Pancreas (tissue), 10 donors: ENCODE measurements at places on chromosomes 7 and 10.

- H3K4me1 ChIP-seq, result no peaks in the 10 kb centered on the region
- peak; percentile 83 for DNase-seq
- no peaks in the 10 kb centered on the region for H3K36me3 ChIP-seq
- H3K27me3 ChIP-seq, result no peaks in the 10 kb centered on the region
Observed at GRCh38 chr10:50739618-50740292, at the start of gene ASAH2B. Gene ASAH2B, plus strand, starts transcription at chr10:50739936. Its CDS starts 5,195 bp downstream, at chr10:50745131.

GRCh38 chr7:93046641-93047040 lies 71.1 kb downstream of the SAMD9 start:
- H3K36me3 ChIP-seq, result no peaks in the 10 kb centered on the region
- H3K4me3 ChIP-seq, result no peak overlapping the region
- H3K27ac ChIP-seq, result no peak overlapping the region

- no peak overlapping the region for H3K27ac ChIP-seq
- H3K27me3 ChIP-seq, result no peaks in the 10 kb centered on the region
- H3K4me3 ChIP-seq, result no peak overlapping the region
Observed at GRCh38 chr7:70456719-70457118, 675.2 kb upstream of the GALNT17 start.

DNA sequence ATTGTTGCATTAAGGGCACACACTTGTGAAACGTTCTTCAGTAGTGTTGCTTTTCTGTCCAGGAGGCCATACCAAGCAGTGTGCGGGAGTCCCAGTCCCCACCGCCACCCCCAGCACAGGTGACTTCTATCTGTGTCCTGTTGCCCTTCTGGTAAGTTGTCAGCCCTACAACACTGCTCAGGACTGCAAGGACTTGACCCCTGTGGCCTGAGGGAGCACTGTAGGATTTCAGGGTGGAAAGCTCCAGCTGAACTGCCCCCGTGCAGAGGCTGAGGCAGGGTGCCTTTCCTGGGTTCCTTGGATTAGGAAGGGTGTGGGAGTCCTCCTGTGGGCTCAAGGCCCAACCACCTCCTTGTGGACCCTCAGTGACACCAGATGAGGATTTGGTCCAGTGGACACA lies 26.8 kb upstream of the ZNF488 start:
- no peaks in the 10 kb centered on the region for H3K27me3 ChIP-seq
- no peak overlapping the region for H3K4me3 ChIP-seq
- H3K36me3 ChIP-seq, result no peaks in the 10 kb centered on the region
- DNase-seq, result peak; percentile 30

DNA sequence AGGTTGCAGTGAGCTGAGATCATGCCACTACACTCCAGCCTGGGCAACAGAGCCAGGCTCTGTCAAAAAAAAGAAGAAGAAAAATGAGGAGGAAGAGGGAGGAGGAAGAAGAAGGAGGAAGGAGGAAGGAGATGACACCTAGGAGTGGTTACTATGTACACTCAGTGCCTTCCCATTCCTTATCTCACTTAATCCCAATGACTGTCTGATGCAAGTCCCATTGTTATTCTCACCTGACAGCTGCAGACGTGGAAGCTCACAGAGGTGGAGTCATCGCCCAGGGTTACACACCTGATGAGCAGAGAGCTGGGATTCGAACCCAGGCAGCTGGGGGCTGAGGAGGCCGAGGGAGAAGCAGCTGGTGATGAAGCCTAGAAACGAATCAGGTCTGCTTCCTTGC lies 258.8 kb downstream of the SNX10 start:
- DNase-seq, result no peak
- no peaks in the 10 kb centered on the region for H3K4me1 ChIP-seq
- no peaks in the 10 kb centered on the region for H3K27me3 ChIP-seq
- H3K4me3 ChIP-seq, result no peak overlapping the region
- H3K36me3 ChIP-seq, result no peaks in the 10 kb centered on the region

DNA sequence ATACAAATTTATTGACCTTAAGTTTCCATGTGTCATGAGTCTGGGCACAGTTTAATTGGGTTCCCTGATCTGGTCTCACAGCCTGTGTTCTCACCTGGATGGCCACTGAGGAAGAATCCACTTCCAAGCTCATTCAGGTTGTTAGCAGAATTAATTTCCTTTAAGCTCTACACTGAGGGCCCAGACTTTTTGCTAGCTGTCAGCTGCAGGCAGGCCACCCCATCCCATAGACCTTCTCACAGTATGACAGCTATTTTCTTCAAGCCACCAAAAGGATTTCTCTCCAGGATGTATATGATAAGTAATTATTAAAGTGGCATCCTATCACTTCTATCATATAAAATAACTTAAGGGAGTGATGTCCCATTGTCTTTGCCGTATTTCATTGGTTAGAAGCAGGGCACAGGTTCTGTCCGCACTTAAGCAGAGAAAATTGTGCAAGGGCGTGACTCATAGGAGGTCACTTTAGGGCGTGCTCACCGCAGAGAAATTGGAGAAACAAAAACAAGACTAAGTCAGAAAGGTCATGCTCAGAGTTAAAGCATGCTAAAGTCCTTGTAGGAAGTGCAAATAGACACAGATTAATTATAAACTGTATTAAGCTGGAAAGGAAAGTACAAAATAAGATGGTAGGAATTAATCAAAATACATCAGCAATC lies 109.9 kb downstream of the AHR start:
- no peaks in the 10 kb centered on the region for H3K36me3 ChIP-seq
- no peak for DNase-seq
- H3K4me1 ChIP-seq, result no peaks in the 10 kb centered on the region
- H3K27me3 ChIP-seq, result no peaks in the 10 kb centered on the region
- H3K27ac ChIP-seq, result no peak overlapping the region
- H3K4me3 ChIP-seq, result no peak overlapping the region

DNA sequence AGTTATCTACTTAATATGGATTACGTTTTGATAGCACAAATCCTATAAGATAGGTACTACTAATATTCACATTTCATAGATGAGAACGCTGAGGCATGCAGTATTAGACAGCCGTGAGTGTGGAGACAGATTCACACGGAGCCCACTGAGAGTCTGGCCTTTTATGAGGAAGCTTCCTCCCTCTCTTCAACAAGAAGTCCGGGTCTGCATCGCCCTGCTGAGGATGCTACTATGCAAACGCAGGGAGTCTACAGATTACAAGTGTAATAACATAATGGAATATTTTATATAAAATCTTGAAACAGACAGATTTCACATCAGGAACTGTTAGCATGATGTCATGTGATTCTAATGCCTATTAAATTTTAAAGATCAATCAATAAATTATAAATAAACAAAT lies 255.9 kb upstream of the GLI3 start:
- no peak for DNase-seq
- no peak overlapping the region for H3K27ac ChIP-seq
- H3K4me3 ChIP-seq, result peak overlapping the region; percentile 43
- no peaks in the 10 kb centered on the region for H3K36me3 ChIP-seq

GRCh38 chr7:99624484-99624883 lies 7.7 kb downstream of the ZSCAN25 start:
- no peak overlapping the region for H3K4me3 ChIP-seq
- H3K27ac ChIP-seq, result no peak overlapping the region
- H3K27me3 ChIP-seq, result no peaks in the 10 kb centered on the region
- no peaks in the 10 kb centered on the region for H3K4me1 ChIP-seq
- no peak for DNase-seq
- peaks cover 90% of the 10 kb centered on the region for H3K36me3 ChIP-seq

DNA sequence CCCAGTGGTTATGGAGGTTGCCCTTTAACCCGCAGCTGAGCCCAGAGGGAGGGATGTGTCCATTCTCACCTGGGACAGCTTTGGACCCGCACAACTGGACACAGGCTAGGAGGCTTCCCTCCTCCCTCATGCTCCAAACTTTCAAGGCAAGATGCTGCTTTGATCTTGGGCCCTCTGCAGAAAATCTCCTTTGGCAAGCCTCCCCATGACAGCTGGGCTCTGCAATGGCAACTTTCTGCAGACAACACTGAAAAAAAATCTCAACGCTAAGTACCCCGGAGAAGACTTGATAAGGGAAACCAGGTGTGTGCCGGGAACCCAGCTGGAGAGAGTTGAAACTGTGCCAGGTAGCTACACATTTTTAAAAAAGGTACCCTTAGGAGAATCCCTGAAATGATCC lies 610.1 kb downstream of the LRMDA start:
- no peaks in the 10 kb centered on the region for H3K36me3 ChIP-seq
- DNase-seq, result no peak
- H3K4me3 ChIP-seq, result no peak overlapping the region
- no peaks in the 10 kb centered on the region for H3K27me3 ChIP-seq

DNA sequence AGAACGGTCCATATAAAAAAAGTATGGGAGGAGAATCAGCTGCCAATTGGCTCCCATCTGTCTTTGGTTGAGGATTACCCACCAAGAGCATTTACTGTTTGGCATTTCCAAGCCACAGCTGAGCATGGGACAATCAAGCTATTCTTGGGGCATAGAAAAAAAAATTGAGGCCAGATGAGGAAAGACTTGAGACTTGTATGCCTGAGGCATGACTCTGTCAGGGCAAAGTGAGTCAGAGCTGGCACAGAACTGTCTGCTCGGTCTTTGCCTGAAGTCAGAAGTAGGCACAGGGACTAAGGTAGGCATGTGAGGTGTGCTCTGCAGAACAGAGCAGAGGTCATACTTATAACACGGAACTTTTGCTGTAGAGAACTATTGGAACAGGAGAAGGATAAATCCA lies 126.5 kb upstream of the CHRM2 start:
- no peaks in the 10 kb centered on the region for H3K27me3 ChIP-seq
- no peaks in the 10 kb centered on the region for H3K36me3 ChIP-seq
- H3K4me1 ChIP-seq, result no peaks in the 10 kb centered on the region
- no peak overlapping the region for H3K4me3 ChIP-seq
- DNase-seq, result no peak
- no peak overlapping the region for H3K27ac ChIP-seq

DNA sequence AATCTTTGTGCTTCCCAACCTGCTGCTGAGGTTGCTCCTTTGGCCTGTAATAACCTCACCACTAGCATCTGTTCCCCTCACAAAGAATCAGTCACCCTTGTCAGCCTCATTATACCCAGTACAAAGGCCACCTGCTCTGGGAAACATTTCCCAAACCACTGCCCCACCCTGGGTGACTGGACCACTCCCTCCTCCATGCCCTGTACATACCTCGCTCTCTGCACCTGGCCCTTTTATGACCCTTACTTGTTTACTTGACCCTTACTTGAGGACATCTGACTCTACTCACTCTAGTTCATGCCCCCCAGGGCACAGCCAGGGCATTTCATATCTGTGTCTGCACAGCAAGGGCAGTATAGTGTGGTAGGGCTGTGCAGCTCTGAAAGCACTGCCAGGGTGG lies 21.4 kb upstream of the AOC1 start:
- no peak for DNase-seq
- no peaks in the 10 kb centered on the region for H3K4me1 ChIP-seq
- no peak overlapping the region for H3K4me3 ChIP-seq
- H3K36me3 ChIP-seq, result no peaks in the 10 kb centered on the region

GRCh38 chr10:47449102-47449978 lies 34.6 kb downstream of the ANXA8 start:
- H3K27me3 ChIP-seq, result no peaks in the 10 kb centered on the region
- H3K4me3 ChIP-seq, result no peak overlapping the region
- DNase-seq, result no peak
- H3K27ac ChIP-seq, result no peak overlapping the region
- H3K36me3 ChIP-seq, result no peaks in the 10 kb centered on the region
- no peaks in the 10 kb centered on the region for H3K4me1 ChIP-seq

- DNase-seq, result no peak
- peaks cover 24% of the 10 kb centered on the region for H3K4me1 ChIP-seq
- no peak overlapping the region for H3K4me3 ChIP-seq
- no peaks in the 10 kb centered on the region for H3K27me3 ChIP-seq
- no peak overlapping the region for H3K27ac ChIP-seq
Observed at GRCh38 chr10:35372329-35372728, 36.0 kb downstream of the CCNY start.

- no peak for DNase-seq
- H3K27ac ChIP-seq, result no peak overlapping the region
- H3K36me3 ChIP-seq, result no peaks in the 10 kb centered on the region
- no peak overlapping the region for H3K4me3 ChIP-seq
Observed at GRCh38 chr10:97701438-97702069, 12.0 kb upstream of the MARVELD1 start.

GRCh38 chr10:125148528-125148927 lies 11.8 kb downstream of the CTBP2 start:
- DNase-seq, result no peak
- H3K36me3 ChIP-seq, result no peaks in the 10 kb centered on the region
- H3K4me1 ChIP-seq, result peaks cover 86% of the 10 kb centered on the region

GRCh38 chr10:72809006-72809405 lies 84.5 kb upstream of the OIT3 start:
- H3K4me1 ChIP-seq, result no peaks in the 10 kb centered on the region
- H3K4me3 ChIP-seq, result no peak overlapping the region
- H3K27me3 ChIP-seq, result no peaks in the 10 kb centered on the region
- no peak overlapping the region for H3K27ac ChIP-seq

- no peak overlapping the region for H3K4me3 ChIP-seq
- H3K4me1 ChIP-seq, result no peaks in the 10 kb centered on the region
- H3K27ac ChIP-seq, result no peak overlapping the region
Observed at GRCh38 chr7:468681-469562, 50.7 kb downstream of the PDGFA start.

DNA sequence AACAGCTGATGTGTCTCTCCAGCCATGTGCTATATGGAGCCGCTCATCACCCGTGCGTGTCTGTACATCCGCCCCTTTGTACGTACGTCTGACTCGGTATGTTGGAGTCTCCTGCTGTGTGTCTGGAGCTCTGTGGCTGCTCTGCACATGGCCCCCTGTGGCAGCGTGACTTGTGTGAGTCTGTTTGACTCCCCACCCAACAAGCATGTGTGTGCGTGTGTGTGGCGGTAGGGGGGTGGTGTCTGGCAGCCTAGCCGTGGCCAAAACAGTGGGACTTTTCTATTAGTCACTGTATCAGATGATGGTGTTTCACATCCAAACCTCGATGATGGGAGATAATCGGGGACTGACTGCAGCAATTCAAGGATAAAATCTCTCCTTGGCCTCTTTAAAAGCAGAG lies 94.1 kb downstream of the COL13A1 start:
- H3K4me3 ChIP-seq, result no peak overlapping the region
- no peak overlapping the region for H3K27ac ChIP-seq
- no peak for DNase-seq

- no peaks in the 10 kb centered on the region for H3K4me1 ChIP-seq
- H3K27ac ChIP-seq, result no peak overlapping the region
- no peak overlapping the region for H3K4me3 ChIP-seq
- no peaks in the 10 kb centered on the region for H3K36me3 ChIP-seq
- H3K27me3 ChIP-seq, result no peaks in the 10 kb centered on the region
- no peak for DNase-seq
Observed at GRCh38 chr10:3123571-3124411, 48.8 kb downstream of the PITRM1 start.
